ENCODE measurements at places on chromosomes 2 and 18.

GRCh38 chr2:233428008-233428407, 73.7 kb downstream of the DGKD start:
- no peak for DNase-seq

GRCh38 chr2:8153258-8153718, 528.6 kb upstream of the ID2 start:
- DNase-seq: no peak

DNA sequence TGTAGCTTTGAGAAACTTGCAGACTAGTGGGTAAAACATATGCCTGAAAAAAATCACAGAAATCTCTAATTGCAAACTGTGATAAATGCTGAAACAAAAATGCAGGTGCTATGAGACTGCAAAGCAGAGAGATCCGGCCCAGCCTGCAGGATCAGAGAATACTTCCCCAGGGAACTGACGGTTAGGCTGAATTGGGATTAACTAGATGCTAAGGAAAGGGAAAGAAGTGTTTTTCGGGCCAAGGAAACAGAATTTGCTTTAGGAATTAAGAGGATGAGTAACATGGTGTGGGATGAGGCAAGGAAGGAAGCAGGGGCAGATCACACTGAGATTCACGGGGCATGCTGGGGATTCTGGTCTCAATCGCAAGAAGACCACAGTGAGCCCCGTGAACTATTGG, 71.5 kb downstream of the OSBPL6 start:
- DNase-seq: no peak

GRCh38 chr2:86764661-86765309, 25.9 kb downstream of the CD8A start:
- peak; percentile 7 for DNase-seq

GRCh38 chr18:58344861-58345463, 283.9 kb downstream of the ALPK2 start:
- no peak for DNase-seq

- peak; percentile 86 for DNase-seq
These were observed 36.0 kb downstream of the DNMT3A start for GRCh38 chr2:25305775-25306174.

DNA sequence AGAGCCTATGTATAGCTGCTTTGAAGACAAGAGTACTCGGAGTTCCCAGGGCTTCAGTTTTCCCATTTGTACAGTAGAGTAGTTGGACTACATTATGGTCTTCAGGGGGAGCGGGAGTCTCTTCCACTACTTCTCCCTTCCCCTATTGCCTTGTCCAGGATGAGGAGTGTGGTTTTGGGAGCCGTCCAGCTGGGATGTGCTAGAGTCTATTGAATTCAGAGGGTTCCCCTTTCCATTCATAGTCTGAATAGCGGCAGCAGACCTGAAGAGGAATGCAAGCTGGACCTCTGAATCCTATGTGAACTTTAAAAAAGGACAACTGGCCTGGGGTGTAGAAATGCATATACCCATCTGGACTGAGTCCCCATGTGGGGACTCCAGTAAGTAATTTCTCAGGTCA, 43.5 kb upstream of the EPG5 start:
- no peak for DNase-seq

DNA sequence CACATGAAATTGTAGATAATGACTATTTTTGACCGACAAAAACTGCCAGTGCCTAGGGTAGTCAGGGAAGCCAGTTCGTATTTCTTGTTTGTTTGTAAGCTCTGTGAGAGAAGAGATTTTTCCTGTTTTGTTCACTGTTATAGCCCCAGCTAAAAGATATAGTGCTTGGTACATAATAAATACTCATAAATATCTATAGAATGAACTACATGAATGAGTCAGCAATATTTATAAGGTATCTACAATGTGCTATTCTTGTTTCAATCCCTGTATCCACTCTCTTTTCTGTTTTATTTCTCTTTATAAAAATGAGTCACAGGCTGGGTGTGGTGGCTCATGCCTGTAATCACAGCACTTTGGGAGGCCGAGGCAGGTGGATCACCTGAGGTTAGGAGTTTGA, 275.6 kb upstream of the FANCL start:
- DNase-seq: no peak

DNA sequence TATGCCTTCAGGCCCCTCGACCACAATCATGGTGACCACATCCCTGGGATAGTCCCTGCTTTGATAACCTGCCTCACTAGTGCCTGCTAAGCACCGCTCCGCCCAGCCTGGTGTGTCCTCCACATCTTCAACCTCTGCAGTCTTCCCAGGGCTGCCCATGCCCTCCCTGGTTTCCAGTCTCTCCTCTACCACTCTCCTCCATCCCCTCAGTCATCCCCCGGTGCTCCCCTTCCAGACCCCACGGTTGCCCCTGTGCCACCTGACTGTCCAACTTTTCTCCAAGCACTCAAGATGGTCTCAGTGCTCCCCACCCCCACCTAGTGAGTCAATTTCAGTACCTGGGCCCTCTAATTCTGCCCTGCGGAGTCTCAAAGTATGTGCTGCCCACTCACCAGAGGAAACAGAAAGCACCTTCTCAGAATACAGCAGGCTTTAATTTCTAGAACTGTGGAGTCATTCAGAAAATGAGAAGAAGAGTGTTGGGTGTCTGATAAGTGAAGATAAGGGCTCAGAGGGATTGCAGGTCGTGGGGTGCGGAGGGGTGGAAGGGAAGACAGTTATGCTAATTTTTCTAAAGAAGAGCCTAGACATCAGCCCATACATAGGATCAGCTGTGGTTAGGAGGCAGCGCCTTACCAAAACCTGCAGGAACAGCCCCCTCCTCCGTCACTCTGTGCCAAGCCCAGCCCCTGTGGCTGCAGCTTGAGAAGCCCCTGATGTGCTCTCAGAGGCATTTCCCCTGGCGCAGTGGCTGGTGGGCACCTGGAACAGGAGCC, 53.6 kb upstream of the CAB39 start:
- DNase-seq: no peak

GRCh38 chr2:197599285-197599965, 76.0 kb downstream of the RFTN2 start:
- DNase-seq: peak; percentile 21

DNA sequence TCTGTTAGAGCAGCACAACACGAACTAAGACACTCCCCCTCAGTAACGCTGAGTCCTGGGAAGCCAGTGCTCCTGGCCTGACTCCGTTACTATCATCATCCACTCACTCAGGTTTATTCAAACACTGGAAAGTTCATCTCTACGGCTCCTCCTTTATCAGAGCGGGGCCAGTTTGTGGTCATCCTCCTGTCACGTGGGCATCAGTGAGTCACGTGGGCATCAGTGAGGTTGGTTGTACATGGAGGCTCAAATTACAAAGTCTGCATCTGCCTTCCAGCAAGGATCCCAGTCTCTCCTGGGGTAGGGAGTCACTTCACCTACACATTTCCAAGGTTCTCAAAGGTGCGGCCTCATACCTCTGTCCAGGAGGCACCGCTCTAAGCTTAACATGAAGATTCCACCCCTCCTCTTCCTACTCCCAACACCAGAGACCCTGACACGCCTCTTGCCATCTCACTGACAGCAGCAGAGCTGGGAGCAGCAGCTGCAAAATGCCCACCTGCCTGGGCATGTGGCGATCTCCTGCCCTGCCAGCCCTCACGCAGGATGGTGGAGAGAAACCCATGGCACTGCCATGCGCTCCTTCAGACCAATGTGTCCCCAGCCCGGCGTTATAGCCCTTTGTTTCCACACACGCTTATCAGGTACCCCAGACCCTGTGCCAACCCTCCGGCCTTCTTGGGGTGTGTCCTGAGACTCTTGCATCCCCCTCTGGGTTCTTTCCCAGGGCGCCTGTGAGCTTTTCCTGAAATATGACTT, 99.2 kb upstream of the PTPRM start:
- DNase-seq: no peak

GRCh38 chr2:67076239-67076624, 320.9 kb upstream of the ETAA1 start:
- DNase-seq: no peak

GRCh38 chr2:181234487-181234891, 222.7 kb upstream of the ITGA4 start:
- DNase-seq: peak; percentile 63

GRCh38 chr18:59041296-59041695, 98.4 kb upstream of the SEC11C start:
- no peak for DNase-seq

DNA sequence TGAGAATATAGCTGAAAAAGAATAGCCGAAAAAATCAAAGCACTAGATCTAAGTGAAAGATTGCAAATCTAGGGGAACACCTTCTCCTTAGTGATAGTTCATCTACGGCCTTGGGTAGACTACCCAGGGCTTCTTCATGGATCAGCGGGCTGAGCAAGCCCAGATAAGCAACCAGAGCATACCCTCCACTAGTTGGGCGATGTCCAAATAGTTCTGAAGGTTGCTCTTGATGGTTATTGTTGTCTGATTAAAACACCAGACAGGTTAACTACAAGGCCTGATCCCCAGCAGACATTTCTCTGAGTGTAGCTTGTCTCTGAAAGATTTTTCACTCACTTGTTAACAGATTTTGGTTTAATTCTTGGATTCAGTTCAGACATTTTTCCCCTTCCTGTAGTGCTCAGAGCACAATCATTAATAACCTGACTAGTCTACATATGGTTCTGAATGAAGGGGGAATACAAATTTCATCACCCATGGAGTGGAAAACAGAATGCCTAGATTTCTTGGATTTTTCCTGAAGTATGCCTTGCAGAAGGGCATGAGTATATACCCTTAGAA, 99.6 kb downstream of the BABAM2 start:
- DNase-seq: no peak

DNA sequence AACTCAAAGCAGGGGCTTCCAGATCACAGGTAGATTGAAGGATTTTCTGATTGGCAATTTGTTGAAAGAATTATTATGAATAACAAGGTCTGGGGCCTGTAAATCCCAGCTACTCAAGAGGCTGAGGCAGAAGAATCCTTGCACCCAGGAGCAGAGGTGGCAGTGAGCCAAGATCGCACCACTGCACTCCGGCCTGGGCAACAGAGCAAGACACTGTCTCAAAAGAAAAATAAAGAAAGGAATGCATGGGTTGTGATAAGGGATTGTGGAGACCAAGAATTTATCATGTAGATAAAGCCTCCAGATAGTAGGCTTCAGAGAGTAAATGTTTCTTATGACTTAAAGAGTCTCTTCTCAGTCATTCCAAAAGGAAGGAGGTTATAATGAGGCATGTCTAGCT, 35.8 kb upstream of the DYNAP start:
- no peak for DNase-seq

DNA sequence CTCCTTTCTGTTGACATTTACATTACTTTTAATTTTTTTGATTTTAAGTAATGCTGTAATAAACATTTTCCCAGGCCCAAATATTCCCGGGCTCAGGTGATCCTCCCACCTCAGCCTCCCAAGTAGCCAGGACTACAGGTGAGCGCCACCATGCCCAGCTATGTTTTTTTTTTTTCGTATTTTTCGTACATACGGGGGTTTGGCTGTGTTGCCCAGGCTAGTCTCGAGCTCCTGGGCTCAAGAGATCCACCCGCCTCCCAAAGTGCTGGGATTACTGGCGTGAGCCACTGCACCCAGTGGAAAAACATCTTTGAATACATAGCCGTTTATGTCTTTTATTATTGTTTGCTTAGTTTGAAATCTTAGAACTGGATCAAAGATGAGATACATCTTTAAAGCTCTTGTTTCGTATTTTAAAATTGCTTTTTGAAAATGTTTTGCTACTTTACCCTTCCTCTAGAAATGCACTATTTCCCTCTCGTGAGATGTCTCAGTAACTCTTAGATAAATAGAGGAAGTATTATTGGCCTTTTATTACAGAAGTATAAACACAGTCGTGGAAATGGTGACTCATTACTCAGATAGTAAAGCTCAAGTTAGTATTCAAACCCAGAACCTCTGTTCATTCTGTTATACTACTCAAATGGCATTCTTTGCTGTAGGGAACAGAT, 2.4 kb downstream of the SMCHD1 start:
- no peak for DNase-seq

DNA sequence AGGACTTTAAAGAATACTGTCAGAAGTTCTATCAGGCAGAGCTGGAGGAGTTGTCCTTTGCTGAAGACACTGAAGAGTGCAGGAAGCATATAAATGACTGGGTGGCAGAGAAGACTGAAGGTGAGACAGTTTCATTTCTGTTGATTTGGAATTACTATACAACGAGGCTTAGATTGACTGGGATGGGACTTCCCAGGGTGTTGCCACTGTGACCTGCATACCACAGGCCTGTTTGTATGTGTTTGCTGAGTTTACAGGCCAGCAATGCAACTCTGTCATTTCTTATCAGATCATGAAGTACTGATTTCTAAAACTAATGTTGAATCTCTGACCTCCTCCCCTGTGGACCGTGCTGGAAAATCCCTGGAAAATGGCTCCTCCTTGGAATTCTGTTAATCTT, 11.8 kb downstream of the SERPINB8 start:
- DNase-seq: no peak

Data from DMS 273 treated with DMSO at 0.1 percent for 48 hours (cell line).